Hematopoietic multipotent progenitor cell treated with erythropoietin and hydrocortisone succinate and interleukin-3 and kit ligand, for 4 days (in vitro differentiated cells): ENCODE measurements at places on chromosomes 11 and 22.
A peak's percentile ranks its signal among the peaks of the same experiment; 100 is the strongest.

DNA sequence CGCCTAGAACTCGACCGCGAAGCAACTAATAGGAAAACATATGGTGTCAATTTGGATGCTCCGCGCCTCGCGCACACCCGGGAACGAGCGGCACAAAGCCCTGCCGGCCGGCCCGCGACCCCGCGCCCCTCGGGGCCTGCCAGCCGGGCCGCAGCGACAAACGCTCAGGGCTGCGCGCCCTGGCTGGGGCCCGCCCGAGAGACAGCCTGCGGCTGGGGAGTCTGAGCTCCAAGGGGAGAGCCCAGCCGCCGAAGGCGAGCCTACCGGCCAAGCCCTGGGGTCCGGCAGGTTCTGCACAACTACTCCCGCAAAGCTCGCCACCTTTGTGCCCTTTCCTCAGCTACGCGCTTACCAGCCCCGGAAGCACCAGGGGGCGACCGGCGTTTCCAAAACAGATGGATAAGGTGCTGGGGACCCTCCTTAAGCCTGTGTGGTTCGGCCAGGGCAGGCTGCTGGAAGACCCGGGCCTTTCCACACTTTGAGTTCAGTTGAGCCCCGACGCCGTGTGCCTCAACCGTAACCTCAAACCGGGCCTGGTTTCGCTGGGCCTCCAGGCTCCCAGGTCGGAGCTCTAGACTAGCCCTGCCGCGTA is 6.0 kb downstream of the PAX6 start:
- no peak for DNase-seq

DNA sequence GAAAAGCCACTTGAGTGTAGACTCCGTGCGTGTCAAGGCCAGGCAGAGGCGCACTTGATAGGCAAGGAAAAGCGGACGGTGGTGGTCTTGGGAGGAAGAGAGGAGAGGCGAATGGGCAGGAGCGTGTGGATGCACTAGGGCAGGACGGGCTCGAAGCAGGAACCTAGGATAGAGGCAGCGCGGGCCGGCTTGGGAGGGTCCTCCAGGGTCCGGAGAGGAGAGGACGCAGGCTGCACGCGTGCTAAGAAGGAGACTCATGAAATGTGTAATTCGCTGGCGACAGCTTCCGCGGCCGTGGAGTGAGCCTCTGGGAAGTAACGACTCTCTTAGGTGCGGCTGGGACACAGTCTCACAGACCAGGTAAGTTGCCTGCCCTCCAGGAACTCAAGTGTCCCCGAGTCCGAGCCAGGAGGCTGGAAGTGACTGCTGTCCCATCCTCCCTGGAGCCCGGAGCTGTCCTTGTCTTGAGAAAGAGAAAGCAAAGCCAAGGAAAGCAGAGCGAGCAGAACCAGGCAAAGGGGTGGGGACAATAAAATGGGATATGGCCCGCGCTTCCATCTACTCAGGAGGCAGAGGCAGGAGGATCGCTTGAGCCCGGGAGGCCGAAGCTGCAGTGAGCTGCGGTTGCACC is 874 bp upstream of the IL17RA start:
- no peak for DNase-seq

- DNase-seq = no peak
These were observed 185.9 kb upstream of the ZBED5 start for GRCh38 chr11:11043721-11044120.

DNA sequence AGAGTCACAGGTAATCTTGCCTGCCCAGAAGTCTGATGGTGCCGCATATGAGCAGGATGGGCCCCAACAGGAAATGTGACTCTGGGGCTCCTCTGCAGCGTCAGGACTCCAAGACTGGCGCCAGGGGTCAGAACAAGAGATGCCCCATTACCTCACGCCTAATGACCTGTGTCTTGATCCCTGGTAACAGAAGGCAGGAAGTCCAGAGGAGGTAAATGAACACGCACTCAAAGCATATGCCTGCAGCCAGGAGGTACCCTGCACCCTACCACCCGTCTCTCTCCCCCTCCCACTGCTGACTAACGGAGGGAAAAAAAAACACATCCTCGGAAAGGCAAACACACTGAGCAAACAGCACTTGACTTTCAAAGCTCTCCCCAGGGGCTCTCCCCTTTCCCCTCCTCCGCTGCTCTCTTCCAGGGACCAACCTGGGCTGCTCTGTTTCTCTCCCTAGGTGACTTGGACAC is 37.3 kb downstream of the ABCC8 start:
- DNase-seq = peak; percentile 11
